ENCODE measurements at places on chromosomes 4 and X.

DNA sequence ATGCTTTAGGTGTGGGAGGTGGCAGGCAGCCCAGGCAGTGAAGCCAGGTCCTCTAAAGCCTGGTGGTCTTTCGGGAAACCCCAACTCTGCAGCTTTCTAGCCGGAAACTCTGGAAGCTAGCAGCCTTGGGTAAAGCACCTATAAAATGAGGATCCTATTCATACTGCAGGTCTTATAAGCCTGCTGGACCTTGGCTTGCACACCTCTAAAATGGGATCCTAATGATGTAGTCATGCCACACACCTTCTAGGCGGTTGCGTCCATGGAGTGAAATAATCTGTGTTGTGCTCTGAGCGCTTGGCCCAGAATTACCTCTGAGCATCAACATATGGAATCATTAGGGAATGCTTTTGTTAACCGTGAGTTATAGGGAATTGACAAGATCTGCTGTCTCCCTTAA, 36.0 kb upstream of the STS start:
- DNase-seq = no peak

GRCh38 chr4:74874753-74875367, 58.1 kb upstream of the PARM1 start:
- DNase-seq = no peak

GRCh38 chr4:28822163-28822562, 1898.0 kb upstream of the PCDH7 start:
- no peak for DNase-seq

DNA sequence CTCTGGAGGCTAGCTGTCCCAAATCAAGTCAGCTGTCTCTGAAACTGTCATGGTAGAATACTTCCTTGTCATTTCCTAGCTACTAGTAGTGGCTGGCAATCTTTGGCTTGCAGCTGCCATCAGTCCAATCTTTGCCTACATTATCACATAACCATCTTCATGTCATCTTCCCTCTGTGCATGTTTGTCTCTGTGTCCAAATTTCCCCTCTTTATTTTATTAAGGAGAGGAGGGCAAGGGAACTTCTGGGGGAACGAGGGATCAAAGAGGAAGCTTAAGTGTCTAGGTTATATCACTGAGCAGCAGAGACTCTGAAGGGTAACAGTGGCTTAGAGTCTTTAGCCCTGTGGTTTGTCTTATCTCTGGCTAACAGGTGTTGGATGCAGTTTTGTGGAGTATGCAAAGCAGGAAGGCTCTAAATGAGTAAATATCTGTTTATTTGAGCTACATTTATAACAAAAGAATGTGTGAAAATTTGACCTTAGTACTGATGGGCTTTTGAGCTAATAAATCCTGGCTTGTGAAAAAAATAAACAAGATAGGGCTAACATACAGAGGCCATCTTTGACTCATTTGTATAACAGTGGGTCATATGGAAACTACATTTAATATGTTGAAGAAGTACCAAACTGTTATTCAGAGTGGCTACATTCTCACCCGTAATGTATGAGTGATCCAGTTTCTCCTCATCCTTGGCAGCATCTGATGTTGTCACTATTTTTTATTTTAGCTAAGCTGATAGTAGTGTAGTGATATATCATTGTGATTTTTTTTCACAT, 49.4 kb upstream of the ENOX2 start:
- no peak for DNase-seq

GRCh38 chr4:40197879-40198689, 1.3 kb downstream of the RHOH start:
- no peak for DNase-seq

GRCh38 chr4:3718462-3718861, 47.7 kb upstream of the ADRA2C start:
- no peak for DNase-seq

DNA sequence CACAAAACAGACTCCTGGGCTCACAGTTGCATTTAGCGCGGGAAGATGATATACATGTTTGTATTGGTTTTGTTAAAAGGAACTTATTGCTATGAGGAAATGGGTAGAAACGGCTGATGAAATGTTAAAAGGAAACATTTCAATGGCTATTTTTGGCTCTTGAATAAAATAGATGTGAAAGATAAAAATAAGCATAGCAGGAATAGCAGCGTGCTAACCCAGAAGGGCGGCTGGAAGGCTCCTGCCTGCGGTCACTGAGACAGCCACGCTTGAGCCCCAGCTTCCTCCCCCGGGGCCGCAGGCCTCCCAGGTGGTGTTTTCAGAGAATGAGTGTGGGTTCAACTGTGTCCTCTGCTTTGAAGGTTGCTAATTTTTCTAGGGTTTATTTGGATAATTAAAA, 35.0 kb upstream of the CLCN4 start:
- no peak for DNase-seq

- no peak for DNase-seq
Observed at GRCh38 chr4:84954982-84955567, 11.4 kb downstream of the WDFY3 start.

GRCh38 chr4:75671802-75672421, 1.3 kb downstream of the G3BP2 start:
- no peak for DNase-seq

GRCh38 chr4:6694177-6694901, 661 bp downstream of the S100P start:
- no peak for DNase-seq

GRCh38 chrX:37370499-37371141, 21.5 kb downstream of the PRRG1 start:
- DNase-seq = no peak

GRCh38 chr4:3220476-3221183, 28.3 kb upstream of the MSANTD1 start:
- no peak for DNase-seq

GRCh38 chr4:24033626-24034025, 143.8 kb upstream of the PPARGC1A start:
- DNase-seq = no peak

DNA sequence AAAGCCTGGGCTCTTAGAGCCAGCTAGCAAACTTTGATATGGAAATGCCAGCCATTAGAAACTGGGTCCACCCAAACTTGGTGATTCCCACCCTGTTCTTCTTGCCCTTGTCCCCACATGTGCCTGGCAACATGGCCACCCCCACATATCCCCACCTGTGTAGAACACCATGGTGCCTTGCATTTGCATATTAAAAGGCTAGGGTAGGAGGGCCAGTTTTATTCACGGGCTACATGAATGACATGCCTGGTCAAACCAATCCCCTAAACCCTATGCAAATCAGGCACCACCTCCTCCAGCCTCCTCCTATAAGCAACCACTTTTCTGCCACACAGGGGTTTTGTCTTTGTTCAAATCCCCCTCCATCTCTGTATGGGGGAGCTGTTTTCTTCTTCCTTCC, 104.9 kb downstream of the CLNK start:
- no peak for DNase-seq

DNA sequence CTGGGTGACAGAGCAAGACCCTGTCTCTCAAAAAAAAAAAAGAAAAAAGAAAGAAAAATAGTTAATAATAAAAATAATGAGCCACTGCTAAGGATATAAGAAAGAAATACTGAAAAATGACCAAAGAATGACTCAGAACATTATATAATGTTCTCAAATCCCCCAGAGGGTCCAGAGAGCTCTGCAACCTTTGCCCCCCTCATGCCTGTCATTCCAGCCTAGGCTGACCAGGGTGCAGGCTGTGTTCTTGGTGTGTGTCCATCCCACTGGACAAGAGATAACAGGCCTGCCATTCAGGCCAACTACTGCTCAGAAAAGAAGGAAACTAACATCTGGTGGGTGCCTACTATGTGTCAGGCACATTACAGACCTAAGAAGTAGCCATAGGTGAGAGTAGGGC, 72.7 kb upstream of the EDNRA start:
- DNase-seq = no peak

DNA sequence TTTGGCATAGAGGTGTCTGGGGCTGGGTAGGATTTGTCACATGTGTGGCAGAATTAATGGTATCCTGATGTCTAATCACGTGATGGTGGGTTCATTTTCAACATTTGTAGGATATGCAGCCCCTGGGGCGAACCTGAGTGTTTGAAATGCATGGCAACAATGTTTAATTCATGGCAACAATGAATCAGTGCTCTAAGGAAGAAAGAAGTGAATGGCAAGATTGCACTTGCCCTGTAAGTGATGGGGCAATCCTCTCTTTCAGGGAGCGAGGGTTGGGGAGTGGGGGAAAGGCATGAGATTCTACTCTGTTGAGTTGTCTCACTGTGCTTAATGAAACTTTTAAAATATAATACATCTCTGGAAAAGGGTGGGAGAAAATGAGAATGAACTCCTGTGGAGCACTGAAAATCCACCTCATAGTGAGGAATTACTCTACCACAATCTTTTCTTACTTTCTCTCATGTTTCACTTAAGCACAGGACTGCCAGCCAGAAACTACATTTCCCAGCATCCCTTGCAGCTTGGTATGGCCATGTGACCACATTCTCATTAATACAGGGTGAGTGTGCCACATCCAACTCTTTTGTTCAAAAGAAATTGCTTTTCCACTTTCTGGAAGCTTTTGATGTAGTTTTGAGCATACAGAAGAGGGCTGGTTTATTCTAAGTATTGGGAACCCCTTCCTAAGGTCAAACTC, 64.0 kb upstream of the PGM2 start:
- DNase-seq = no peak

- DNase-seq = no peak
Observed at GRCh38 chr4:78953769-78954666, 14.8 kb upstream of the PAQR3 start.

DNA sequence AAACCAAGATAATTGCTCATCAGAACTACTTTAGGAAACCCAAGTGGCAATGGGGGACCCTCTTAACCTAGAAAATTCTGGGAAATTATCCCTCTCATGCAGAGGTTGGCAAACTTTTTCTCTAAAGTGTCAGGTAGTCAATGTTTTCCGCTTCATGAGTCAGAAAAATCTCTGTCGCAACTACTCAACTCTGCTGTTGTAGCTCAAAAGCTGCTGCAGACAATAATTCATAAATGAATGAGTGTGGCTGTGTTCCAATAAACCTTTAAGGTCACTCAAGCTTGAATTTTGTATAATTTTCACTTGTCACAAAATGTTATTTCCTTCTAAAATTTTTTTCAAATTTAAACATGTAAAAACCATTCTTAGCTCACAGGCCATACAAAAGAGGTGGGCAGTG, 193.4 kb upstream of the MID1 start:
- DNase-seq = no peak
